ENCODE measurements at places on chromosomes 6 and 20. TPM values are rescaled to one million over a fixed set of nuclear protein-coding genes. Genes with fewer than 3 reads are reported as not detected.

C6orf52 gene
- polyA plus RNA-seq, result 0.88 TPM

PPP1R3G gene
- 5.5 TPM for polyA plus RNA-seq

SPATA25 gene
- polyA plus RNA-seq, result 4.3 TPM

NFKBIL1 gene
- 18.5 TPM for polyA plus RNA-seq

ADGRF5 gene
- polyA plus RNA-seq, result 44.7 TPM

CSNK2B gene
- polyA plus RNA-seq, result 109 TPM

POPDC3 gene
- 50.3 TPM for polyA plus RNA-seq

GABRR1 gene
- polyA plus RNA-seq, result 0.01 TPM

OR2J3 gene
- polyA plus RNA-seq, result not detected

PHF20 gene
- 23.4 TPM for polyA plus RNA-seq
